CD4-positive, CD25-positive, alpha-beta regulatory T cell (primary cell): ENCODE measurements at places on chromosomes 1 and 21.
A peak's percentile ranks its signal among the peaks of the same experiment; 100 is the strongest.

DNA sequence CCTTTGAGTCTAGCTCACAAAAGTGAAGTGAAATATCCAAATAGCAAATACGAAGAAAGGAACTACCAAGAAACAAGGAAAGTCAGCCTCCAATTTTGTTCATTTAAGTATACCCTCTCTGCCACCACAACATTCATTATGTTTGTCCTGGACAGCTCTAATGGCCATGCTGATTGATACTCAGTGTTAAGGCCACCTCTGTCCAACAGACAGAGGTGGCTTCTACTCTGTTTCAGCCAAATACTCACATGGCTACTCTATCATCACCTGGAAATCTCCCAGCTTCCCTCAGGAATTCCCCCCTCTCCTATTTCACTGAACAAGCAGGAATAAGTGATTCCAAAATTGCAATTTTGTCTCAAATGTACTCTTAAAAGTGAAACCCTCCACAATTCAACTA is 10.7 kb downstream of the APP start:
- no peak for DNase-seq

GRCh38 chr21:19523061-19523460 is 1119.5 kb upstream of the TMPRSS15 start:
- DNase-seq = no peak

DNA sequence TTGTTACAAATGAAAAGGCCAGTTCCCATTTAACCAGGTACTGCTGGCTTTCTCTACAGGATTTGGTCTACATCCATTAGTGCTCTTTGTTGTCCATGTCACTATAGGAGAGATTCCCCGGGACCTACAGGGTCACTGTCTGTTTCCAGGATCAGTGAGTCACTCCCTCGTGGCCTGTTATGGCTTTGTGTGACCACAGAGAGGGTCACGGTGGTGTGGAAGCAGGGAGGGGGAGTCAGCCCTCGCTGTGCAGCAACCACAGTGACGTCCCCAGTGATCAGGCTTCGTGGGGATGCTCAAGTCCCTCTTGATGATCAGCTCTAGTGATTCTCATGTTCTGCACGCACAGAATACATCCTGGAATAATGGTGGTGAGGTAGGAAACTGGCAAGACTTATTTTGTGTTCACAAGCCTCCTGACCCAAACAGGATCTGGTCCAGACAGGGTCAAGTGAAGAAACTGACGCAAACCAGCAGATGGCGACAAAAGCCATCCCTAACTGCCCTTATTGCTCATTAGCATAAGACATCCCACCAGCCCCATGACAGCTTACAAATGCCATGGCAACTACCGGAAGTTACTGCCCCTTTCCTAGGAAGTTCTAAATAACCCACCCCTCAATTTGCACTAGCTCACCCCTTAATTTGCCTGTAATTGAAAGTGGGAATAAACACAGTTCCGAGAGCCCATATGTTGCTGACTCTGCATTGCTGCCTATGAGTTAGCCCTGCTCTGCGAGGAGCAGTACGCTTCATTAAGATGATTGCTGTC is 98.5 kb downstream of the DISC1 start:
- no peak for DNase-seq

DNA sequence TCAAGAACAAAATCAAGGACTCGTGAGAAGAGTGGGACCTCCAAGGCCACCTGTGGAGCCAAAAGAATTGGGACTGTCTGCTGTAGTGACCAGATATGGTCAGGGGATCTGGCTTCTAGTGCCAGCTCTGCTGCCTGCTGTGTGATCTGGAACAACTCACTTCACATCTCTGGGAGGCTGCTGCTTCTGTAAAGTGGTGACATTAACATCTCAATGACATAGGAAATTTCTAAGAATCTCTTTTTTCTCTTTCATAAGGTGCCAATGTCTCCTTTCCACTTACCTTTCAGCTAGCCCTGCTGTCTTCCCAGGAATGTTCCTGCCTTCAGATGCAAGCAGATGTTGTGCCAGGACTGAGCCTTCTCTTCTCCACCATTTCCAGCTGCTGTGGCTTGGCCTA is 5.0 kb upstream of the SRSF4 start:
- no peak for DNase-seq

- DNase-seq = no peak
These were observed 176.9 kb upstream of the CAMK1G start for GRCh38 chr1:209406595-209406994.

DNA sequence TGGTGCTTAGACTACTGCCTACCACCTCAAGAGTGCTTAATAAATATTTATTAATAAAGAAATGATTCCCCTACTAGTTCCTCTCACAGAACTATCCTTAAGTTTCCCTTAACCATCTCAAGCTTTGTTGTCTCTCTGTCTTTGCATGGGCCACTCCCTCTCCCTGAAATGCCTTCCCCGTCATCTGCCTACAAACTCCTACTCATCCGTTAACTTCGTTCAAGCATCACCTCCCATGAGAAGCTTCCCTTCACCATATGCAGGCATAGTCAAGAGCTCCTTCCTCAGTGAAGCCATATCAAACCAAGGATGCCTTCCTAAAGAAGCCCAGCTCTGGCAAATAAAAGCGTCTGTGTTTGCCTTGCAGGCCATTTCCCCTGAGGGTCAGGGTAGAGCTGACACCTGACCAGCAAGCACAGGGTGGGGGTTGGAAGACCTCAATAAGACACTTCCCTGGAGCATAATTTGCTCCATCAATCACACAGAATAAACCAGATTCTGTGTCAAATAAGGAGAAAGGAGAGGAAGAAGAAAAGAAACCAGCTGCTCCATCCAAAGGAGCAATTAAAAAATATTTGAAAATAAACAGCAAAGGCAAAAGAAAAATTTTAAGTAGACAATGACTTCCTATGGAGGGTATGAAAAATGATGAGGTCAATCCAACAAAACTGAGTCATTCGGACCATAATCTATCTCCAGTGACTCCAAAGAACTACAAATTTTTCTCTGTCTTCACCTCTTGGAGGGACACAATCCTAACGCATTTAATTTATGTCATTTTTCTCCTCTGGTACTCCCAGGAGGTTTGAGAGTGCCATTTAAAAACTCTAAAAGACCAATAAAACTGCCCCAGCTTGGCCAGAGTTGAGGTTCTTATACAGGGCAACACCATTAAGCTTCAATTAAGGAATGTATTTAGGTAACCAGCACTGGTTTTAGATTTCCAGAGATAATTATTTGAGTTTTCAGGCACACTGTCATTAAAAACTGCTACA is 303.6 kb downstream of the KCNH1 start:
- no peak for DNase-seq

DNA sequence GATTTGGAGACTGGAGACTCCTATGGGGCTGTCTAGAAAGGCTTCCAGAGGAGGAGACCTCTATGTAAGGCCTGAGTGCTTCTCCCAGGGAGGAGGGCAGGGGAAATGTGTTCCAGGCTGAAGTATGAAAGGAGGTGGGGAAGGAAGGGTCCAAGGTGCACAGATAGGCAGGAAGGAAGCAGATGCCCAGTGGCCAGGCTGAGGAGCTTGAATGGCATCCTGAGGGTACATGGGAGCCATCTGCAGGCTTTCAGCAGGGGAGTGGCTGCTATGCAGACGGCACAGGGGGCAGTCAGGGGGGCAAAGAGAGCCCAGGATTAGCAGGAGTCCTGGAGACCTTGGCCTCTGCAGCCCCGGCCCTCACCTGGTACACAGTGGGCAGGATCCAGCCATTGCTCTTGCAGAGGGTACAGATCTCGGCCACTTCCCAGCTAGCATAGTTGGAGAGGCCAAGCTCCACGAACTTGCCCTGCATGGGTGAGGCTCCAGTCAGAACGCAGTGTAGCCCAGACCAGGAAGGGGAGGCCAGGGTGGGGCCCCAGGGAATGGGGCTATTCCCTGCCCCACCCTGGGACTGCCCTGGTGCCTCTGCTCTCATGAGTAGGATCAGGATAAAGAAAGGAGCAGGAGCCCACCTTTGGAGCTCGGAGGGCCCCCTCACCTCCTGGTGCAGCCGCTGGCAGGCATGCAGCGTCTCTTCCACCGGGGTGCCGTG is 4.0 kb downstream of the AKR7A2 start:
- DNase-seq = no peak

DNA sequence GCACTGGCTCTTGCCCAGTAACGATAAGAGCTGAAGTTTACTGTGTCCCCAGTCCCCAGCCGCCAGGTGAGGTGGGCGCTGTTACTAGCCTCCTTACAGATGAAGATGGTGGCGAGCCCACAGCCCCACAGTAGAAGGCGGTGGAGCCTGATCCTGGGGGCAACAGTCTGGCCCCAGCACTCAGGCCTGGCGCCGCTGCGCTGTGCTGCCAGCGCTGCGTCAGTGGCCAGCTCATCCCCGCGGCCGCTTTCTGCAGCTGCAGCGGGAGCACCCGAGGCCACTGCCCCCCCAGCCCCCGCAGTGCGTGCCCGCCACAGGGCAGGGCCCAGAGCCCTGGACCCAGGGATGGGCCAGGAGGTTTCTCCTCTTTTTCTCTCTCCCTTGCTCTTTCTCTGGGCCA is 13.3 kb downstream of the H6PD start:
- no peak for DNase-seq

- peak; percentile 4 for DNase-seq
These were observed 176.7 kb downstream of the OLFM3 start for GRCh38 chr1:101820071-101820470.

DNA sequence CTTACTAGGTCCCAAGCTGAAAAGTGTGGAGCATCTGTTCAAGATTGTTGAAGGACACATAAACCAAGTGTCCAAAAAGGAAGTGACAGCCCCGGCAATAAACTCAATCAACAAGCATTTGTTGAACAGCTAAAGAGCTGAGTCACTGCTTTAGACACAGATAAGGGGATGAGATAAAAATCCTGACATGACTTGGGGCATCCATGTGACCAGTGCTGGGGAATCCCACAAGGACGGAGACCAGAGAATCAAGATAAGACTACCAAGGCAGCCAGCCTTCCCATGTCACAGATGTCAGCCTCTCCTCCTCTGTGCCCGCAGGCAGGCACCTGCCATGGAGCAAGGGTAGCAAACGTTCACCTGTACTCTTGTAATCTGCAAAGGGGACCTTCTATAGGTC is 118.6 kb upstream of the KAZN start:
- DNase-seq = no peak

- DNase-seq = no peak
These were observed 16.7 kb downstream of the MEAF6 start for GRCh38 chr1:37497832-37498231.

GRCh38 chr21:37424396-37424795 is 57.8 kb downstream of the DYRK1A start:
- DNase-seq = no peak

DNA sequence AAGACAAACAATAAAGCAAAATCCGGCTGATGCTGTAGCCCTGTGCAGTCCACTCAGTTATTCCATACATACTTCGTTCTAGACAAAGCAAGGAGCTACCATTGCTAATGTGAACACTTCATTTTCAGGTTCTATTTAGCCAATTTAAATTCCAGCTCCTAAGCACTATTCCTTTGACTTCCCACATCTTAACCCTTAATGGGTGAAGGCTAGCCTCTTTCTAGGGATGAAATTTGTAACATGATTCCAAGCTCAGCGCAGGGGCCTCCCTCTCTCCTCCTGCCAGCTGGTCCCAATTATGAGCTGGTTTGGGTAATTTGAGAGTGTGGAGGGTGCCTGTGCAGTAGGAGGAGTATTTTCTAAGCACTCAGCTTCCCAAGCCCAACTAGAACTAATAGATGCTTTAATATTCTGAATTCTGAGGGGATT is 53.9 kb upstream of the PTGFRN start:
- no peak for DNase-seq

DNA sequence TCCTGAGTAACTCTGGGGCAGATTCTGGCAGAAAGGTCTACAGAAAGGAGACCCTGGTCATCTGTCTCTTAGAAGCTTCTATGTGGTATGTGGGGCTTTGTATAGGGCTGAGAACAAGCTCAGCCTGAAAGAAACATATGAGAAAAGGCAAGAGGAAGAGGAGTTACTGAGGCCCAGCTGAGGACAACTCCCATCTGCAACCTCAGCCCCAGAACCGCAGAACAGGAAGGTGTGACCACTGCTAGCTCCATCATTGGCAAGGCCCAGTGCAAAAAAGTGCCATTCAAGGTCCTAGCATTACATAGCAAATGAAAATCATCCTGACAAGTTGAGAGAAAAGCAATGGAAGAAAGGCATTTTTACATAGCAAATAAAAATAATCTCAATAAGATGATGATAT is 503.8 kb downstream of the NPHP4 start:
- no peak for DNase-seq

GRCh38 chr1:230694991-230695390 is 18.9 kb downstream of the AGT start:
- DNase-seq = no peak
